A549 treated with CORT108297 at 1 μM for 4 hours (cell line): ENCODE measurements at places on chromosomes 2 and 18. TPM values are rescaled to one million over a fixed set of nuclear protein-coding genes. Genes with fewer than 3 reads are reported as not detected.

PLB1 gene
- 1.1 to 2.0 TPM (median 1.8 TPM) in 5 replicates for total RNA-seq

BMP10 gene
- not detected in 5 replicates for total RNA-seq

SERPINB11 gene
- total RNA-seq: 0.07 to 0.13 TPM (median 0.10 TPM) in 3 of 5 replicates, not detected in the others

ZBTB7C gene
- 0.02 to 0.20 TPM (median 0.07 TPM) in 5 replicates for total RNA-seq

MAP2 gene
- total RNA-seq: 0.36 to 0.82 TPM (median 0.47 TPM) in 5 replicates

IMPA2 gene
- 45.3 to 73.1 TPM (median 69.3 TPM) in 5 replicates for total RNA-seq

PRSS56 gene
- 0.07 to 0.22 TPM (median 0.15 TPM) in 5 replicates for total RNA-seq

CYTIP gene
- total RNA-seq: not detected in 5 replicates

CNRIP1 gene
- total RNA-seq: 1.8 to 2.4 TPM (median 2.1 TPM) in 5 replicates

POTEC gene
- total RNA-seq: not detected in 5 replicates

VWC2L gene
- not detected in 5 replicates for total RNA-seq

CCDC142 gene
- total RNA-seq: 10.8 to 16.9 TPM (median 15.4 TPM) in 5 replicates

CCDC74B gene
- 4.4 to 8.4 TPM (median 6.9 TPM) in 5 replicates for total RNA-seq

IKZF2 gene
- 0.05 to 0.29 TPM (median 0.16 TPM) in 5 replicates for total RNA-seq

SLC4A3 gene
- total RNA-seq: 2.5 to 4.1 TPM (median 3.1 TPM) in 5 replicates

DNAH7 gene
- total RNA-seq: 0.78 to 1.2 TPM (median 0.96 TPM) in 5 replicates

HOXD3 gene
- 0.08 to 0.30 TPM (median 0.18 TPM) in 4 of 5 replicates, not detected in the other for total RNA-seq

UPP2 gene
- total RNA-seq: not detected in 5 replicates

IL1F10 gene
- total RNA-seq: not detected in 5 replicates
